ENCODE measurements at places on chromosomes 12 and 14.

- no peak for DNase-seq
Measured at GRCh38 chr12:117034249-117034648, 65.0 kb downstream of the TESC start.

DNA sequence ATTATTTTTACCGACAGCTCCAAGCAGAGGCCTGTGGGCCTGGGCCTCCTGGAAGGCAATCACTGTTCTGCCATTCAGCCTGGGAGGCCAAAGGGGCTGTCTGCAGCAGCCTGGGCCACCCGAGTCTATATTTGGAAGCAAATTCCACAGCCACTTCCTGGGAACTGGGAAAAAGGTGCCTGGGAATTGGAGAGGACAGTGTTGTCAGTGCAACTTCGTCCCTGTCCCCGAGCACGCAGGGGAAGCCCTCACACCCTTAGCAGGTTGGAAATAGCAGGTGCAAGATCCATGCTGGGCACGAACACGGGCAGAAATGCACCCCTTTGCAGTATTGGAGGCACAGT, 9.6 kb upstream of the TBX5 start:
- no peak for DNase-seq

GRCh38 chr12:32949815-32950214, 53.2 kb upstream of the PKP2 start:
- DNase-seq: no peak

GRCh38 chr12:102436867-102437266, 43.5 kb downstream of the IGF1 start:
- DNase-seq: no peak

DNA sequence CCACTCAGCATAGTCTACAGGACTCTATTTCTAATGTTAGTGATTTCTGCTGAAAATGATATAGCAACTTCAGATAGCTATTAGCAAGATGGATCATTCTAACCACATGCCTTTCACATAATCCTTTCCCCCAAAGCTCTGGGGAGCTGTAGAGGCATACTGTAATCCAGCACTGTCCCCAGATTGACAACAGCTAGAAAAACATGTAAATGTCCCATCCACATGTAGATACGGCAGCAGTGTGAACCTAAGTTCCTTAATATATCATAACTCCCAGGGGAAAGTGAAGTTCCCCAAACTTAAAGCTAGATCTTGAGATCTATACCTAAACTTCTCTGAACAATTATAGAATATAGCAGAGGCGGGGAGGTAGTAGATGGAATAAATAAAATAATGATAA, 14.0 kb downstream of the ZNF664 start:
- no peak for DNase-seq

DNA sequence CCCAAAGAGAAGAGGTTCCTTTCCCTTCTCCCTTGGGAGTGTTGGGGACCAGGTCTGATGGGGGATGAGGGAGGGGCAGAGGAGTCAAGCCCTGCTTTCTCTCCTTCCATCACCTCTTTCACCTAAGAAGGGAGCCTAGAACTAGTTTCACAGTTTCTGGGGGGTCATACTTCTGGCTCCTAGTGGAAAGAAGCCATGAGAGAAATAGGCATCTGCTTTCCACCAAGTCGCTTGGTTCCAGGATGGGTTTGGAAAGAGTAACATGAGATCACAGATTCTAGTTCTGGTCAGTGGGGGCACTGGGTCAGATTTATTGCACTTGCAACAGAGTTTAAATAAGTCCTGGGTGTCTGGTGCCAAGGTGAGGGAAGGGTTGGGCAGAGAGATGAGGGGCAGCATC, 10.5 kb upstream of the ZNF385A start:
- DNase-seq: no peak

DNA sequence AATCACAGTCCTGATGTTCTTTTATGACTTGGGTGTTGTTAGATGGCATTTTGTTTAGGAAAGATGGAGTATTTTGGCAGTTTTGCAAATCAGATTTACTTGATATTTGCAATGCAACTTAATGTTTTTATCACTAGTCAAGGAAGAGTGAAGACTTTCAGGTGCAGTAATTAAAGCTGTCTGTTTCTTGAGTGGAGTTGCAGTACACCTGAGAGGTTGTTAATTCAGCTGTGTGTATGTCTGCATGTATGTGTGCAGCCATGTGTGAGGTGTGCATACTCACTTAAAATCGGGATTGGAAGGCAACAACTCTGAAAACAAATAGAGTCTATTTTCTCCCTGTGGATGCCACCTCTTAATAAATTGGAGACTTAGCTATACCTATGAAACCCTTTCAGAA, 94.5 kb downstream of the RMST start:
- DNase-seq: no peak

- no peak for DNase-seq
Measured at GRCh38 chr12:113815031-113815430, 151.1 kb downstream of the RBM19 start.

DNA sequence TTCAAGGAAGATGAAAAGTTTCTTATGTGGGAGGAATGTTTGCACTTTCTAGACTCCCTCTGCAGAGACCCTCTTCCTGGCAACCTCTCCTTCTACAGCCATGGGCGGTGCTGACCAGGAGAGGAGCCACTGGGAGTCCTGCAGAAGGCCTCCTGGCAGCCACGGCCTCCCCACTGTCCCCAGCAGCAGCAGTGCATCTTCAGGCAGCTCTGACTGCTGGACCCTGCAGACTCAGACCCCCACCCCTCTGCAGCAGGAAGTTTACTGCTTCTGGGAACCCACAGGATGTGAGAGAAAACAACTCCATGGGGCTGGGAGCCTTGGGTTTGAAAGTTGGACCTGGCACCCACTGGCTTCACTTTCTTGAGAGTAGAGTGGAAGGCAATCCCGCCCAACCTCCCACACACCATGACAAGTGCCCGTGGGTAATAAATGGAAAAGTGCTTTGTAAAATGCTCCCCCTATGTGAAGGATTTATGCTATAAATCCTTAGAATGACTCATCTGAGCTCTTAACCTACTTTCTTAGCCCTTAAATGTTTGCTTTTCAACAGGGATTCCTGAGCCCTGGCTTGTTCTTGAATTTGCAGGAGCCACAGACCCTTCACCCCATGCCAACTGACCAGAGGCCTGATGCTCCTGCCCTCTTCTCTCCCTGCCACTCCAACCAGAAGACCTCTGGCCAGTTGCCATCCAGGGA, 37.5 kb upstream of the DDX11 start:
- no peak for DNase-seq

DNA sequence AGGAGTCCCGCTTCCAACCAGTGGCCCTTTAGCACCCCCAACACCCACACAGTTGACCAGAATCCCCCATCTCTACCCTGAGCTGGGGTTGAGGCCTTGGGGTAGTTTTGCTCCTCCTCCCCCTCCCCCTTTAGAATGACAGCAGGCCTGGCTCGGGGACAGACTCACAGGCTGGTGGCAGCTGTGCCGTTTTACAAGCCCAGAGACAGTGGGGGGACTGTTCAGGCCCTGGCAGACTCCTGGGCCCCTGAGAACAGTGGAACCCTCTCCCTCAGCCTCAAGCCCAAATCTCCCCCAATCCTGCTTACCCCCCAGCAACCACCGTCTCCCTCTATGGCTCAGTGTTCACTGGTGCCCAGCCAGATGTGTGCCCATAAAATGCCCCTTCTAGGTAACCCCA, 10.1 kb downstream of the TMEM119 start:
- no peak for DNase-seq

- DNase-seq: no peak
Measured at GRCh38 chr12:8950702-8951478, 1.4 kb upstream of the M6PR start.

GRCh38 chr12:92961949-92962348, 32.9 kb upstream of the EEA1 start:
- no peak for DNase-seq

DNA sequence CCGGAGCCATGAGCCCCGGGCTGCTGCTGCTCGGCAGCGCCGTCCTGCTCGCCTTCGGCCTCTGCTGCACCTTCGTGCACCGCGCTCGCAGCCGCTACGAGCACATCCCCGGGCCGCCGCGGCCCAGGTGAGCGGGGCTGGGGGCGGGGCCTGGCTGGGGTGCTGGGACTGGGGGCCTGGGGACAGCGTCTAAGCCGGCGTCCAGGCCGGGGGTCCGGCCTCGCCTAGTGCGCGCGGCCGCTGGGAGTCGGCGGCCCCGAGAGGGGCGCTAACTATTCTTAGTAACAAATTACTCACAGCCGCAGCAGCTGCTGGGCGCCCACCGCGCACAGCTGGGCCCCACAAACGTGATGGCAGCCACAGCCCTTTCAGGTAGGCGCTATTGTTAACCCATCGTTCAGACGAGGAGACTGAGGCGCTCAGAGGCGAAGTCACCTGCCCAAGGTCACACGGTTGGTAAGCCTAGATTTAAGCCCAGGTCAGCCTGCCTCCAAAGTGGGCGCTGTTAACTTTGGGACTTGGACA, 374 bp downstream of the CYP46A1 start:
- no peak for DNase-seq

DNA sequence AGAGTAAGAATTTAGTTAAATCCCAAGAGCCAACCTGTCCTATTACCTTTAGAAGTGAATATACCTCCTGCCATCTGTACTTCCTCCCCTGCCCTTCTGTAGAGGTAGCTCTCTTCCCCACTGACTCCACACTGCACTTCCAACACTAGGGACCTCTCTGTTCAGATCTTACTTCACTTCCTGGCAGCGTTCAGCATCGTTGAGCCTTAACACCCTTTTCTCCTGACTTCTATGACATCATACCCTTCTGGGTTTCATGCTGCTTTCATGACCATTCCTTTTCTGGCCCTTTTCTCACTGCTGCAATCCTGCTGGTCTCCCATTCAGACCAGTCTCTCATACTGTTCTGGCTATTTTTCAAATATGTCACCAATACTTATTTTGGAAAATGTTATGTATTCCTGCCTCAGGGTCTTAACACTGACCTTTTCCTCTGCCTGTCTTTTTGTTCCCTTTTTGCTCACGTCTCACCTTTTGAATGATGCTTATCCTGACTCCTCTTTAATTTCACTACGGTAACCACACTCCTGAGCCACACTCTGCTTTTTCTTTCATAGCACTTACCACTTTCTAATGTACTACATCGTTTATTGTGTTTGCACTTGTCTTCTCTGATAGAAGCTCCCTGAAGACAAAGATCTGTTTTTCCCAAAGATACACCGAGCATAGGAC, 67.6 kb downstream of the PLEKHA5 start:
- no peak for DNase-seq

GRCh38 chr12:89994911-89995310, 286.3 kb upstream of the ATP2B1 start:
- DNase-seq: no peak

- no peak for DNase-seq
Measured at GRCh38 chr12:6201213-6201608, 1.0 kb downstream of the CD9 start.

DNA sequence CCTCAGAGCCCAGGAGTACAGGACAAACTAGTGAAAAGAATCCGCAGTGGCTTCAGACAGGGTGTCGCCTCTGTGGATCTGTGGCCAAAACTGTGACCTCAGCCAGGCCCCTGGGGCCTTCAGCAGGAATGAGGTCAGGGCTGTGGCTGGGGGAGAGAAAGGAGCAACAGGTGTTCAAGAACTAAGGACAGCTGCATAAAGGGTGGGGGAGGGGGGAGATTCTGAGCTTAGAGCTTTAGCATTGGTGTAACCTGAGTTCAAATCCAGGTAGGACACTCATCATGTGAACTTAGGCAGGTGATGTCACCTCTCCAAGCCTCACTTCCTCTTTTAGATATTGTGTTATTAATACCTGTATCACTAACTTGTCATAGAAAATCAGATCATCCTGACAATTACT, 40.9 kb upstream of the CORO1C start:
- DNase-seq: no peak

DNA sequence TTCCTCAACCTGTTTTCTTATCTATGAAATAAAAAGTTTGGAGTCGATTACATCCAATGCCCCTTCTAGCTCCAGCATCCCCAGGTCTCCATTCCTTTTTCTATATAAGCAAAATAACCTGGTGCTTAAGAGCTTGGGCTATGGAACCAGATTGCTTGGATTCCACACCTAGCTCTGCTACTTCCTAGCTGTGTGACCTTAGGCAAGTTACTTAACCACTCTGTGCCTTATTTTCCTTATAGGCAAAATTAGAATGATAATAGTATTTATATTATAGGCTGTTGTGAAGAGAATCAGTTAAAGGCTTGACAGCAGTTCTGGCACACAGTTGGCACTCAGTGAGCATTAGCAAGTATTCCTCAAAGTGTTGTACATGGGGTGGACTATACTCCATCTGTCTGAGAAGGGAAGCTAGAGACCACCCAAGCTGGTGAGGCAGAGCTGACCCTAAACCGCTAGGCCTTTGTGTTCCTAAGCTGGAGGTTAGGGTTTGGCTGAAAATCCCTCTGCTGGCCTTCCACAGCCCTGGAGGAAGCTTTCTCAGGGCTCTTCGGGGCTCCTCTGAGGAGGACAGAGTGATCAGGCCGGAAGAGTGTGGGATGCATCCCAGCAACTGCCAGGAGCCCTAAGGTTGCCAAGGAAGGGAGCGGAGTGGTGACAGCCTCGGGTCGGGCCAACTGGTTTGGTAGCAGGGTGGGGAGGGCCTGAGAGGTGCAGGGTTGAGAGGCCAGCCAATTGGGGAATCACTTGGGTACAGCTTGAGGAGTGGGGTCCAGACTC, 6.0 kb upstream of the KRT4 start:
- DNase-seq: no peak

GRCh38 chr14:100708425-100709288, 18.0 kb upstream of the DLK1 start:
- no peak for DNase-seq

- DNase-seq: no peak
Measured at GRCh38 chr12:11805680-11806079, 156.2 kb downstream of the ETV6 start.

DNA sequence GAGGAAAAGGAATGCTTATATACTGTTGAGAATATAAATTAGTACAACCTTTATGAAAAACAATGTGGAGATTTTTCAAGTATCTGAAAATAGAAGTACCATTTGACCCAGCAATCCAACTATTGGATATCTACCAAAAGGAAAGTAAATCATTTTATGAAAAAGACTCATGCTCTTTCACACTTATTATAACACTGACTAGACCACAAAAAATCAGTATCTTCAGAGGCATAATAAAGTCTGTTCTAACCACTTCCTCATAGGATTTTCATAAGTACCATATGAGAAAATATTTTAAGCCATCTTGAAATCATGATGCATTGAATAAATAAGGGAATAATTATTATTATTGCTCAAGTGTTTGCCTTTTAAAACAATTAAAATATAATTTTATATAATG, 90.8 kb downstream of the SLCO1B1 start:
- DNase-seq: no peak

DNA sequence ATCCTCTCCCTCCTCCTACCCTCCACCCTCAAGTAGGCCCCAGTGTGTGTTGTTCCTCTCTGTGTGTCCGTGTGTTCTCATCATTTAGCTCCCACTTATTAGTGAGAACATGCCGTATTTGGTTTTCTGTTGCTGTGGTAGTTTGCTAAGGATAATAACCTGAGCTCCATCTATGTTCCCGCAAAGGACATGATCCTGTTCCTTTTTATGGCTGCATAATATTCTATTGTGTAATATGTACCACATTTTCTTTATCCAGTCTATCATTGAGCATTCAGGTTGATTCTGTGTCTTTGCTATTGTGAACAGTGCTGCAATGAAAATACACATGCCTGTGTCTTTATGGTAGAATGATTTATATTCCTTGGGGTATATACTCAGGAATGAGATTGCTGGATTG, 30.5 kb downstream of the JDP2 start:
- DNase-seq: no peak
